ENCODE measurements at places on chromosomes 5 and 9.

DNA sequence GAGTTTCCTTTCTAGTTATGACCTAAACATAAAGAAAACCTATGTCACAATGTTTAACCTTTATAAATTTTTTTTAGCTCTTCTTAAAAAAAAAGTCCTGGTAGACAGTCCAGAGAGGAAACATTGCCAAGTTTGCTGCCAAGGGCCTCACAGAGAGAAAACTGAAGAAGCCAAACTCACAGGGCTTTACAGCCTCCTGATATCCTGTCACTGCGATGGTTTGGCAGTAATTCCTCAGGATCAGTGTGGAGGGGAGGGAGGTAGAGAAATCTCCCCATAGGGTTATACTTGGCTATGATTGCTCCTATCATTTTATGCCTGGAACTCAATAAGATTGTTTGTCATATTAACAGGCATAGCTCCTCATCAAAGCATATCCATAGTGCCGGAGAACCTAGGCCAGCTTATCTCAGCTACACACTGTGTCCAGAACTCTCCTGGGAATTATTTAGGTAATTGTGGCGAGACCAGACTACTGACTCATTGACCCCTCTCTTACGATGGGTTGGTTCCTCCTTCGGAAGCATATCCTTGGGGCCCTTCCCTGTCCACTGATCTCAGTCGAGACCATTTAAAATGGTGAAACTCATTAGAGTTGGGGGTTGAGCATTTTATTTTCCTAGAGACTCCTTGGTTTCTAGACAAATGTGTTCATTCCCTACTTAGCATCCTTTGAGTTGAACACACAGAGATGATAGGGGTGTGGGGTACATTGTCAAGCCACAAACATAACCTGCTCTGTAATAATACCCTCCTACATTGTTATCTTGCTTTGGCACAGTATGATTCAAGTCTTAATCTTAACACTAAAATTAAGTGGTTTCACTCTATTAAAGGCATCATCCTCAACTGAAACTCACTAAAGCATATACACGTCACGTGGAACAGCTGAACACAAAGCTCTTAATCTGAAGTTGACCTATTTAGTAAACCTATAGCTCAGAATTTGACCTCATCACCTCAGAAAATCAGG, 53.4 kb upstream of the TMC1 start:
- DNase-seq: no peak

- DNase-seq: peak; percentile 13
These were observed 891.3 kb downstream of the TLE1 start for GRCh38 chr9:80797831-80798688.

DNA sequence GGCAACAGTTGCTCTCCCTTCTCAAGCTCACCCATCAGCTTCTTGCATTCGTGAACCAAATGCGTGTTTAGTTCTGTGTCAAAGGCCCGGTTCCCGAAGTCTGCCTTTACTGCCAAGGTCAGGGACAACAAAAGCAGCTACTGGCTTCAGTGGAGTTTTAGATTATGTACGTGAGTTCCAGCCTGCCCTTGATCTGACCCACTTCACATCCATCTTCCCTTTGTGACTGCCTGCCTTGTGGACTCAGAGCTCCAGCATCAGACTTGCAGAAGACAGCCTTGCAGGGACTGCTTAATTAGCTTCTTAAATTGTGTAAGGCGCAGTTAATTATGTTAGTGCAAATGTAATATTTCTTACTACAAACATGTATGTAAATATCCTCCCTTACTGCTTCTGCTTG, 774.7 kb upstream of the EDIL3 start:
- DNase-seq: no peak

- DNase-seq: no peak
These were observed 39.6 kb upstream of the LCP2 start for GRCh38 chr5:170337045-170337733.

DNA sequence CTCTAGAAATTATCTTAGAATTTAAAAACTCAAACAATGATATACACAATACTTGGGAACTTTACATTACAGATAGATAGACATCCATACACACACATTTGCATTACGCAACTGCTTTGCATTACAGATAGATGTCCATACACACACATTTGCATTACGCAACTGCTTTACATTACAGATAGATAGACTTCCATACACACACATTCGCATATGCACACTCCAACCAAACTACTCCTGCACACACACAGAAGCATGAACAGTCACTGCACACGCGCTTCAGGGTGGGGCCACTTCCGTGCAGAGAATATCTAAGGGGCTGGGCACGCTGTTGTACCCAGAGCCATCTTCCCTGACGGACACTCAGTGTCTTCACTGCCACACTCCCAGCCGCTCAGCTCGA, 7.9 kb upstream of the ADAMTS16 start:
- no peak for DNase-seq

- DNase-seq: no peak
These were observed 520 bp downstream of the CCIN start for GRCh38 chr9:36169708-36170107.

DNA sequence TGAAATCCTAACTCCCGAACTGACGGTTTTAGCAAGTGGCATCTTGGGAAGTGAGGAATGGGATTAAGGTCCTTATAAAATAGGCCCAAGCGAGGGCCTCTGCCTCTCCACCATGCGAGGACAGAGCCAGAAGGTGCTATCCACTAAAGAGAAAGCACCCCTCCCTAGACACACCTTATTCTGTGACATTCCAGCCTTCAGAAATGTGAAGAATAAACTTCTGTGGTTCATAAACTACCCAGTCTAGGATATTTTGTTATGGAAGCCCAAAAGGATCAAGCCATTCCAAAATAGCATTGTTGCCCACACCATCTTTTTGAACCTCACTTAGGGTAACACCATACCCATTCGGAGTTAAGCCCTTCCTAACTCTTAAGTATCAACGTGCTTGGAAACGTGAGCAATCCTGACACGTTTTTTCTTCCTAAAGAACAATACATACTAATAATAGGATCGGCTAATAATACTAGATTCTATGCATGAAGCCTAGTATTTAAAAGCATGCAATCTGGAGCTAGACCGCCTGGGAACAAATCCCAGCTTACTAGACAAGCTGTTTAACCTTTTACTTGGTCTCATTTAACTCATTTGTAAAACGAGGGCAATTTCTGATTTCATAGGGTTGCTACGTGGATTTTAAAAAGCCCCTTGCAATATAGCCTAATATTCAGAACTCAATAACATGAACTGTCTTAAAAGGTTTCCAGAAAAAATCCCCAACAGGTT, 1.1 kb upstream of the SMC2 start:
- DNase-seq: no peak

DNA sequence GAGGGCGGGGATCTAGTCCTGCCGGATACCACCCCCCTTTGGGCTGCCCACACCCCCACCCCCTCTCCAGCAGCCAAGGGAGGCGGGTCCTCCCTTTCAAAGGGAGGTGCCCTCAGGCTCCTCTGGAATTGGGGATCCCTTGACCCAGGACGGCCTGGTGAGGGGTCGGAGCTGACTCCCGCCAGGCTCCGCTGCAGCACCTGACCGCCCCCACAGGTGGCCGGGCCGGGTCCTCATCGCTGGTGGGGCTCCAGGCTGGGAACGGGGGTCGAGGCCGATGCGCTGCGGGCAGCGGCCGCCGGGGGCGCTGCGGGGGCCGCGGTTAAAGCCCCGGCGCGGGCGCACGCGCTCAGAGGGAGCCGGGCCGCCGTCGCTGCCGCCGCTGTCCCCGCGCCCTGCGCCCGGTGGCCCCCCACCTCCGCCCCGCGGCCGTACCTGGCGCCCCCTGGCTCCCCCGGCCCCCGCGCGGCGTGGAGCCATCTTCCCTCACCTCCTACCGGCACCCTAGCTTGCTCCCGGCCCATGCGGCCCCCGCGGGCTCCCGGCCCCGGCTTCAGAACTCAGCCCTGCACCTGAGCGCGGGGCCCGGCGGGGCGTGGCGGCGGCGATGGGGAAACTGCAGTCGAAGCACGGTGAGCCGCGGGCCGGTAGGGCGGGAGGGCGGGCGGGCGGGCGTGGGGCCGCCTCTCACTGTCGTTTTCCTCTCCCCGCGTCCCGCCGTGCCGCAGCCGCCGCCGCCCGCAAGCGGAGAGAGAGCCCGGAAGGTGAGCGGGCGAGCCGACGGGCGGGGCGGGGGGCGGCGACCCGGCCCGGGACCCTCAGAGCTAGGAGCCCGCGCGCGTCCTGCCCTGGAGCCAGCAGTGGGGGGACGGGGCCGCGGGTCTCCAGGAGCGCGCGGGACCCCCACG, at the start of gene NKD2:
Gene NKD2, plus strand, starts transcription at position 352 of the 908 bp plus-strand sequence. Its CDS starts 256 bp downstream, at position 608.
- DNase-seq: peak; percentile 95

- DNase-seq: no peak
These were observed 22.0 kb upstream of the PTBP3 start for GRCh38 chr9:112355427-112355897.

DNA sequence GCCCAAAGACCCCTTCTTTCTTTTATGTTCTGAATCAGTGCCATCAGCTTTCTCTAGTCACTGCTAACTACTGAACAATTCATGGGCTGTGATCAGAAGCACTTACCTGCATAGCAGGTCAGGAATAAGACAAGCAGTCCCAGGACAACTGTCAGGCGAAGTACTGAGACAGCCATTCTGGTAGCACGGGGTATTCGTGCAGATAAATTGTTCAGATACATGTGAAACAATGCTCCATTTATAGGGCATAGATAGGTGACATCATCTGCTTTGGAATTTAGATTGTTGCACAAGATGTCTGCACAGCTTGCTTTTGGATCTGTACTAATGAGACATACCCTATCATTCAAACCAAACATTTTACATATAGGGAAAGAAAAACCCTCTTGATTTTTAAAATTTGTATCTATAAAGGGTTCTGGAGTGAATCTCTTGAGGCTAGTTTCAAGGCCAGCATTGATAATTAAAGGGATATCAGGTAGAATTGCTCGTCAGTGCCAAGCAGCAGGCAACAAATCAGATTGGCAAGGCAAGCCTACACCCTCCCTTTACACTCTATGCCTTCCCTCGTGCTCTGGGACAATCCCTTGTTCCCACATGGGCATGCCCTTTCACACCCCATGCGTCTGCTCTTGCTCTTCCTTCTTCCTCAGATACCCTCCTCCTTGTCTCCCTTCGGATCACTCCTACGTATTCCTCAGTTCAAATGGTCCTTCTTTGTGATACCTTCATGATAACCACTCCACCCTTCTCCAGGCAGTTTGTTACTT, at the start of gene C5orf46:
Gene C5orf46, minus strand, starts transcription at position 213 of the 770 bp plus-strand sequence. Its CDS starts 37 bp downstream, at position 176.
- no peak for DNase-seq

DNA sequence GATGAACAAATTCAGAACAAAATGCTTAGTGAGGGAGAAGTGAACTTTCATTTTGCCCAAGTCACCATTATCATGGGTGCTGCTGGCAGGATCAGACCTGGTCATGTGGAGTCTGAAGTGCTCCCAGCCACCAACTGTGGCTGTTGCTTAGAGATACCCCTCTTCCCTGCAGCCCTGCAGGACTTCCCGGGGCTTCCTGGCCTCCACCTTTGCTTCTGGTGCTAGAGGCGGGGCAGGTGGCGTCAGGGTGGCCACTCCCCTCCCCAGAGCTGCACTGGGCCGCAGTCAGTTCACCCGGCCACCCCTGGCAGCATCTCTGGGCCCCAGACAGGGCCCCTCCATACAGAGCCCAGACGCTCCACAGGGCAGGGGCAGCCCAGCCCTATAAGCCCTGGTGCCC, 30.0 kb upstream of the SLC12A7 start:
- DNase-seq: no peak

DNA sequence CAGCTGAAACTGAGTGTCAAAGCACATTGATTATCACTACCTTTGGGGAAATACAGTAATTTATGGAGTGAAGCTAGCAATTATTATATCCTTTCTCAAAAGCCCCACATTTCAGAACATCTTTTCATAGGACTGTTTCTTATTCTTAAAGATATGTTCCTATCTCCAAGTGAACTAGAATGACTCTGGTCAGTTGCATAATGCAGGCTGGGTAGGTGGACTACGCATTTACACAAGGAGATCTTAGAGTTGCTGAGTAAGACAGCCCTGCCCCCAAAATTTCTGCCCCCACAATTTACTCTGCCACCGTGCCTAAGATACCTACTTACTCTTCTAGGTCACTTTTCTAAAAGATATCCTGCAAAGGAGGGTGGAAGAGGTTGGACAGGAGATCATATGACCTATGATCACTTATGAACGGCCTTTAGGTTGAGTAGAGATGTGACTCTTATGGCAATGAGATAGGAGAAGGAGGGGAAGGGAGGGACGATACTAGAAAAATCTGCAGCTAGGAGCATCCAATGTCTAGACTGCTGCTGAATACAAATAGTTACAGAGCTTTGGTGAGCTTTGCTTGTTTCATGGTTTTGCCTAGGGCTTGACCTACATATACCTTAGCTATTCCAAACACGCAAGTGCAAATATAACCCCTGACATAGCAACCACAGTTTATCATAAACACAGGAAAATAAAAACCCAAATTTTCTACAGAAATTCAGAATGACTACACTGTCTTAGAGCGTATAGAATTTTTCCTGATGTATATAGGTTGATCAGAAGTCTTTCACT, 121.7 kb downstream of the GLIS3 start:
- DNase-seq: no peak

- DNase-seq: no peak
These were observed 30.6 kb upstream of the CTNNA1 start for GRCh38 chr5:138722544-138723177.

DNA sequence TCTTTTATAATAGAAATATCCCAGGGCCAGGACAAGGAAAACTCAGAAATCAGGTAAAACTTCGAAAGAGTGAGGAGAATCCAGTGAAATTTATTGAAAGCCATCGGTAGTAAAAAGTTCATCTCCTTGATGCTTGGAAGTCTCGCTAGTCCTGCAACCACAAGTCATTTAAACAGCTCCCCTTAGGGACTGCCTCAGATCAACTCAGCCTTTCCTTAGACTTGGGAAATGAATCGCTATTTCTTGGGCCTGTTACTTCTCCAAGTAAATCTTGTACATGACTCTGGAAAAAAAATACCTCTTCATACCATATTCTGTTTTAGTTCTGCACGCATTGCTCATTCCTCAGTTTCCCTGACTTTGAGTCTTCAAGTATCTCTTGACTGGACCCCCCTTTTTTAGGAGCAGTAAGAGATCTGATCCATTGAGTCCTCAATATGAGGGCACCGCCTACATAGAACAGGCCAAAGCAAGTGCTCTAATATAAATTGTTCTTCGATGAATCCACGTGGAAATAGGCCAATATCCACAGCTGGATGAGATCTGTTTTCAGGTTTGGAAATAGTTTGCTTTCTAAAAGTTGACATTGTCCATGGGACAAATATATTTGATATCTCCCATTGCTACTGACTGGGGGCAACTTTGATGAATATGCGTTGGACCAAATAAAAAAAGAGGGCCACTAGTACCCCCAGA, 114.2 kb downstream of the PRDM6 start:
- no peak for DNase-seq

- DNase-seq: peak; percentile 37
These were observed 163.2 kb downstream of the HCN1 start for GRCh38 chr5:45532826-45533624.

GRCh38 chr9:30775236-30775635, 1609.2 kb upstream of the ACO1 start:
- no peak for DNase-seq

DNA sequence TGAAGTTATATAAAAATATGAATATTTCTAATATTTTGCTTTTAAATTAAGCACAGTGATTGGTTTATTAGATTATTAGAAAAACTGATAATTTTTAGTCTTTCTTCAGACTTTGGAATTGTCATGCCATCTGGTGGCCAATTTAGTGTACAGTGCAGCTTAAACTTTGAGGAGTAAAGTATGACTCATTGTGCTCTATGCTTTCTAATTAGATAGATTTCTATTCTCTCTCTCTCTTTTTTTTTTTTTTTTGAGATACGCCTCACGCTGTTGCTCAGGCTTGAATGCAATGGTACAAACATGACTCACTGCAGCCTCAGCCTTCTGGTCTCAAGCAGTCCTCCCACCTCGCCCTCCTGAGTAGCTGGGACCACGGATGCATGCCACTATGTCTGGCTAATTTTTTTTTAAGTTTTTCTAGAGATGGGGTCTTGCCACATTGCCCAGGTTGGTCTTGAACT, 42.1 kb upstream of the GPR21 start:
- peak; percentile 21 for DNase-seq
